Cerebellum (tissue), 4 donors: ENCODE measurements at places on chromosomes 5 and 9. TPM values are rescaled to one million over a fixed set of nuclear protein-coding genes. Genes with fewer than 3 reads are reported as not detected.
A peak's percentile ranks its signal among the peaks of the same experiment; 100 is the strongest.

GCNT4 gene
- 1.5 TPM for total RNA-seq

SLC24A2 gene
- 9.5 TPM for total RNA-seq

PDZD2 gene
- 28.5 TPM for total RNA-seq

TXNDC8 gene
- not detected for total RNA-seq

SLC35D2 gene
- 2.8 TPM for total RNA-seq

GABRP gene
- total RNA-seq: not detected

PCA3 gene
- 1.2 TPM for total RNA-seq

TMEM245 gene
- 72.0 TPM for total RNA-seq

GARIN3 gene
- total RNA-seq: not detected

FAM78A gene
- 1.7 TPM for total RNA-seq

DNA sequence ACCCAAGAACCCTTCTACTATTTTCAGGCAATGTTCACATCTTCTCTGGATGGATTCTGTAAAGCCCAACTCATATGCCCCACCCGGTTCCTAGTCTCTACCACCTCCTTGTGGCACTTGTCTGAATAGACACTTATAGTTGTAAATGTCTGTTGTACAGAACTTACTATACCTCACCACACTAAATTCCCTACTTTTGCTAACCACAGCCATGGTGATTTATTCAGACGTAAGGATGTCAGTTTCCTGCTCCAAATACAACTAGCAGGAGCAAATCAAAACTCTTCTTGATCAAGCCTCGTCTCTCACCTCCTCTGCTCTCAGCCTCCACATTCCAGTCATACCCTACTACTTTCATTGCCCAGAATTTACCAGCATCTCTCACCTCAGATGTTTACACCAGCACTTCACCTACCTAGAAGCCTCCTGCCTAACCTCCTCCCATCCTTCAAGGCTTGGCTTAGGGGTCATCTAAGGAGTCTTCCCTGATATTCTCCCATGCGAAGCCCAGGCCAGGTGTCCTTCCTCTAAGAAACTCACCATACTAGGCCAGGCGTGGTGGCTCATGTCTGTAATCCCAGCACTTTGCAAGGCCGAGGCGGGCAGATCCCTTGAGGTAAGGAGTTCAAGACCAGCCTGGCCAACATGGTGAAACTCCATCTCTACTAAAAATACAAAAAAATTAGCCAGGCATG, 75.5 kb downstream of the MAPKAP1 start:
- DNase-seq: peak; percentile 30

DNA sequence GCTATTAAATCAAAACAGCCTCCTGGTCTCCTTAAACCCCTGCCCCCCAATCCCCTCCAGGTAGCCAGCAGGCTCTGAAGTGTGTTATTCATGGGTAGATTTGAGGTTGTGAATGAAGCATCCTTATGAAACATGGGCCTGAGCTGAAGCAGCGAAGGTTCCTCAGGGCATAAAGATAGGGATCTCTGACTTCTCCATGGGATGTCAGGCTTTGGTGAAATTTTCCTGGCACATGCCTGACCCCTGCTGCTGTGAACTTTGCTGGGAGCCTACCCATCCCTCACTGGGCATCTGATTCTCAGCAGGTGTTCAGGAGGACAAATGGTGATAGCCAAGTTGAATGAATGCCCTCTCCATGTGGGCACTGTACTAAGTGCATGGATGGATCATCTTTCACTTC, 250.3 kb downstream of the ASTN2 start:
- DNase-seq: no peak

DNA sequence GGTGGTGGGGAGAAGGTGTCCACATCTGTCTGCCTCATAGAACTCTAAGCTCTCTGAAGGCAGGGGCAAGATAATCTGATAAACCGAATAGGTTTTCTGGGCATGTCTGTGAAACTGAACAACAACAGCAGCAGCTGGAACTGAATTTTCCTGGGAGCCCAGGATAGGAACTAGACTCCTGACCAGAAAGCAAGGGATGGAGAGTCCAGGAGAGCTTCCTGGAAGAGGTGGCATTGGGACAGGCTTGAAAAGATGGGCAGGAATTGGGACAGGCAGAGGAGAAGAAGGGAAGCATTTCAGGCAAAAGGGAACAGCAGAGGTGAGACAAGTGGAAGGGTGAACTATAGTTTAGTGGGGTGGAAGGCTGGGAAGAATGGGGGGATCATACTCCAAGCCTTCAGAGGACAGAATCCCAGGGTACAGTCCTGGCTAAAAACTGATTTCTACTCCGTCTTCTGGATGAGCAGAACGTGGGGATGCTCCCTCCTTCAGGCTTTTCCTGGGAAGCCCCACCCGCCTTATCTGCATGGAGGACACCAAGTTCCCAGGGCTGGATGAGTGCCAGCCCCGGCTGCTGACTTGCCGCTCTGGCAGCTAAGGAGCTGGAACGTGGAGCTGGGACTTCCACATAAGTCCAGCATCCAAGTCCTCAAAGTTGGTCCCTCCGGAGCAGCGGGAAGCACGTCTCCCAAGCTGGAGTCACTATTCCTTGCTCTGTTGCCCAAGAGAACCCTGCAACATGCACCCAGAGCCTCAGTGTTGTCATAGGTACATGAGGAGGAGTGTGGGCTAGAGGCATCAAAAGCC, 13.9 kb upstream of the KIF12 start:
- peak; percentile 18 for DNase-seq

DNA sequence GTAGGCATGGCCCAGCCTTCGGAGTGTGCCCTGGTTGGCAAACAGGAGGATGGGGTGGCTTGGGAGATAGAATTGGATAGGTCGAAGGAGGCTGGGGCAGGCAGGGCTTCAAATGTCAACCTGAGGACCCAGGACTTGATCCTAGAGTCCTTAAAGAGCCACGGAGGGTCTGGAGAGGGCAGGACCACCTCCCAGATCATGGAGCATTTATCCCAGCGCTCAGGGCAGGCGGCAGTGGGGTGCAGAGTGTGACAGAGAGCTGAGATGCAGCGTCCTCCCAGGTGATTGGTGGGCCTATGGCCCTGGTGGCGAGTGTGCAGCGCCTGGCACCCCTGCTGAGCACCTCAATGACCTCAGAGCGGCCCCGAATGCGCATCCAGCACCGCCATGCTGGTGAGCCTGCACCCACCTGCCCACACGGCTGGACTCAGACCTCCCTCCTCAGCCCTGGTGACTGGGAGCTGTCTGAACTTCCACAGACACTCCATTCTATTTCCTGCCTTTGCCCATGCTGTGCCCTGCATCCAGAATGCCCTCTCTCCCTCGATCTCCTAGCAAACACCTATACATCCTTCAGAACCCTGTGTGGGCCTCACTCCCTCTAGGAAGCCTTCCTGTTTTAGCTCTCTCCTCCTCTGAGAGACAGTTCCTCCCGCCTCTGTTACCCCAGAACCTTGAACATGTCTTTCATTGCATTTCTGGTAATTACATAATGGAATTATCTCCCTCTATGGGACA, 6.3 kb downstream of the ADGRD2 start:
- DNase-seq: no peak

DNA sequence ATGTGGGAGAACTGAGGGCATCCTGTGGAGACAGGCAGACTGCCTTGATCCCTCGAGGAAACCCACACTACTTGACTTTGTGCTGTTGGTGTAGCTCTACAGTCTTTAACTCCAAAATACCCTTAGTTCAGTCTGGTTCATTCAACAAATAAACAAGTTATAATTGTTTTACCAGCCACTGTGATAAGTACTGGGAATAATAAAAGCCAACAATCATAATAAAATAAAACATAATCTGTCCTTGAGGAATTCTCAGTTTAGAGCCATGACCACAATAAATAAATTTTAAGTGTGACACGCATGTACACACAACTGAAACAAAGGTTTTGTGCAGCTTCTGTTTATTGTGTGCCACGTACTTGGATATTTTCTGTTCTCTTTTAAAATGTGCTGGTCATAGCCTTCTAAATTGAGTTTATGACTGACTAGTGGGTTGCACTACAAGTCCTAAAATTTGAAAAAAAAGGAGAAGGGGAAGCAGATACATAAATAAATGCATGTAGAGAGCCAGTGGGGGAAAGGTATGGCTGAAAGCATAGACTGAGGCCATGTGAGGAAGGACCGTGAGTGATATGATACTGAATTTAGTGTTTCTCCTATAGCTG, 6.2 kb upstream of the SCAMP1 start:
- no peak for DNase-seq

DNA sequence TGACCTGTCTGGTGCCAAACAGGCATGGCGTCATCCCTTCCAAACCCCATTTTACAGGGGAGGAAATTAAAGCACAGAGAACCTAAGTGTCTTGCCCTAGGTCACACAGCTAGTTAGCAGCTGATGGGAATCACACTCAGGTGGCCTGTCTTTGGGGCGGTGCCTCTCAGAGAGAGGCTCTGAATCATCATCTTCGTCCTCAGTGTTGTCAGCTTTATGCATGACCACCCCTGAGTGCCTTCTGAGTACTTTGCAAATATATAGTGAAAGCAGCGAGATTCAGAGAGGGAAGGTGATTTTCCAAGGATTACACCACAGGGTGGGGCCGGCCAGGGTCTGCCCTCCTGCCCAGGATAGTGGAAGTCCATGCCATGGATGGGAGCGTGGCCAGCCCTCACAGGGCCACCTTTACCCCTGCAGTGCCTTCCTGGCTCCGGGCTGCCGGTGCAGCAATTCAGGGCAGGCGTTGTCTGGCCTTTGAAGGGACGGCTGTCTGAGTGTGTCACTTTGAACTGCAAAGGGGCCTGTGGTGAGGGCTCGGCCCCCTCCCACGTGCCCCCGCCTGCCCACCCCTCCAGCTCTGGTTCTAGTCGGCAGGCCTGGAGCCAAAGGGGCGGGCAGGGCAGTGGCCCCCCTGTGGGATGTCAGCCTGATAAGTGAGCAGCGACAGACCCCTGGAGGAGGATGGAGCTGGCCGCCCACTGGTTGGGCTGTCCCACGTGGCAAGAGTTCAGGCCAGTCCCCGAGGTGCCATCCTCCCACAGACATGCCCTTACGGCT, 16.9 kb downstream of the LMX1B start:
- DNase-seq: no peak

GRCh38 chr5:132190161-132190817, 37.4 kb downstream of the P4HA2 start:
- peak; percentile 74 for DNase-seq

DNA sequence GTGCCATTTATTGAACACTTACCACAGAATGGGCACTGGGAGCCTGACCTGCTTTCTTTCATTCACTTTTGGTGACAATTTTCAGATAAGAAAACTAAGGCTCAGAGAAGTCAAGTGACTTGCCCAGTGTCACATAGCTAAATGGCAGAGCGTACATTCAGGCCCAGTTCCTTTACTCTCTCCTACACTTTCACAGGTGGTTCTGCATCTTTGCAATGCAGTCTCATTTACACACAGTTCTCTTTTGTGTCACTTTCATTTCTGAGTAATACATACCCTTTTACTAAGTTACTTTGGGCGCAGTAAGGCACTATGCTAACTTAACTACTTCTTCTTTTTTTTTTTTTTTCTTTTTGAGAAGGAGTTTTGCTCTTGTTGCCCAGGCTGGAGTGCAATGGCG, 8.3 kb downstream of the NFIL3 start:
- DNase-seq: no peak

DNA sequence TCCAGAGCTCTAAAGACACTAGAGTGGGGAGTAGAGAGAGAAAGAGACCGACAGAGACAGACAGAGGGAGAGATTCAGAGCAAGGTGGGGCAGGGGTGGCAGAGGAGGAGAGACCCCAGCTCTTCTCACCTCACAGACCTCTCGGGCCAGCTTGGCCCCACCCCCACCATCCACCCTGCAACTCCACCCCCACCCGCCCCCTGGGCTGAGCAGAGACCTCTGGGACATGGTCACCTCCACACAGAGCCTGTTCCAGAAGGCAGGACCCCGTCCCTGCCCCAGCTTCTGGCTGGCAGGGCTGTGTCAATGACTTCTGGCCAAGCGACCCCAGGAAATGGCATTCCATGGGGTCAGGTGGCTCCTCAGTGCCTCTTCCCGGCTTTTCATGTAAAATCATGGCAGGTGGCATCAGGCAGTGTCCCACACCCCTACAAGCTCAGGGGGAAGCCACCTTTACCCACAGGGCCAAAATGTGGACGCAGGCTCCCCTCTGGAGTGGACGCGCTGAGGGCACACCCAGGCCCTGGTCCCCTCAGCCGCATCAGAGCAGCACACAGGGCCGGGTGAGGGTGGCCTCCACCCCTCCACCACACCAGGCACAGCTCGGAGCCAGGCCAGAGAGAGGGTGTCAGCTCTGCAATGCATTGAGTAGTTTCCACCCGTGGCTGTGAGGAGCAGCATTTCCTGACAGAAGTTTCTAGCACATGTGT, 131.2 kb upstream of the LPCAT1 start:
- no peak for DNase-seq

DNA sequence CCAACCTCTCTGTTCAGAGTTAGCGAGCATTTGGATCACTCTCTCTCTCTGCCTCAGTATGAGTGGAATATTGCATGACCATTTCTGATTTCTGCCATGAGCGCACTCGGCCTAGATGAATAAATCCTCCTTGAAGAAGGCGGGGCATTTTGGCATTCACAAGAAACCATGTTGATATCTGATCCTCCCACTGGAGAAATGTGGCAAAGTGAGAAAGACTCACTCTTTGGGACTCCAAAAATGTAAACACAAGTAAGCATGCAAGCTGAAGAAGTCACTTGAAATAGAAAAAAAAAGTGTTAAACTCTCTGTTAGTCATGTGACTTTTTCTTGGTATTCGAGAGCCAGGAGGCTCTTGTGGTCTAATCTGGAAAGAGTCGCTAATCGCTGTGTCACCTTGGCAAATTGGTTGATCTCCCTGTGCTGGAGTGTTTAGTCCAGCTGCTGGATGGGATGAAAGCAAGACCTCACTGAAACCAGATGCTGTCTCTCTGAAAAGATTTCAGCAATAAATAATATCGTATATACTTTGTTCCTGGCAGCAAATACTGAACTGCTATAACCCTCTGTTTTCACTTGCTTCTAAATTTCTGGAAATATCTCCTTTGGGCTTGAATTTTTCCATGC, 95.5 kb downstream of the GHR start:
- no peak for DNase-seq

DNA sequence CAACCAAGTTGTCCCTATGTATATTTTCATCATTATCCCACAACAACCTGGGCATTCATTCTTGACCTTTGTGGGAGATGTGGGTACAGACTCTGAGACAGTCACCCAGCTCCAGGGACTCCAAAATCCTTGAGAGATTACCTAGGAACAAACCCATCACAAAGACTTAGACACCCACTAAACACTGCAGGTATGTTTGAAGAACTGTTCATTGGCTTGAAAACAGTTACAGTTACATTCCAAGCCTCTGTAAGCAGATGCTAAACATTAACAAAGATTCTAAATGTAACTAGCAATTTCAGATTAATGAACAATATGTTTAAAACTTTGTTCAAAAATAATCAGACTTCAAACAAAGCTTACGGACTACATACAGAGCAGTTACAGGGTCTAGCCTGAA, 24.7 kb downstream of the DEPDC1B start:
- no peak for DNase-seq

GRCh38 chr9:132740526-132741309, 70.5 kb downstream of the GTF3C4 start:
- DNase-seq: no peak

GRCh38 chr5:39257554-39257953, 38.2 kb upstream of the FYB1 start:
- DNase-seq: no peak

DNA sequence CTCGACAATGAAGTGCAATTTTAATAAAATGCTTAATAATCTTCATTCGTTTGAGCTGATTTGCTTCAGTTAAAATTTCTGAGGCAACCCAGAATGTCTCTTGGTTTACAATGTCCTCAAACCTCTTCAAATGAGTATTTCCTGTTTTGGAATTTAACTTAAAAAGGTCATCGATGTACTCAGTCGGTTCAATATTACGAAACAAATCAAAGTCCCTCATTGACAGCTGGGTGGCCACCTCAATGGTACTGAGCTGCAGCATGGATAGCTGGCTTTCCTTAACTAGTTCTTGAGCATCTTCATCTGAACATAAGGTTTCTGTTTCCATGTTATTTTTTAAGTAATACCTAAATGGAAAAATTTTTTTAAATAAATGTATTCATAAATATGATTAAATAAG, 173.3 kb downstream of the RAPGEF6 start:
- DNase-seq: no peak
